SK-MEL-5 (cell line): ENCODE measurements at places on chromosomes 2 and 18. TPM values are rescaled to one million over a fixed set of nuclear protein-coding genes. Genes with fewer than 3 reads are reported as not detected.

The BUB1 gene
- total RNA-seq, result 51.9 and 52.6 TPM in 2 replicates

DNA sequence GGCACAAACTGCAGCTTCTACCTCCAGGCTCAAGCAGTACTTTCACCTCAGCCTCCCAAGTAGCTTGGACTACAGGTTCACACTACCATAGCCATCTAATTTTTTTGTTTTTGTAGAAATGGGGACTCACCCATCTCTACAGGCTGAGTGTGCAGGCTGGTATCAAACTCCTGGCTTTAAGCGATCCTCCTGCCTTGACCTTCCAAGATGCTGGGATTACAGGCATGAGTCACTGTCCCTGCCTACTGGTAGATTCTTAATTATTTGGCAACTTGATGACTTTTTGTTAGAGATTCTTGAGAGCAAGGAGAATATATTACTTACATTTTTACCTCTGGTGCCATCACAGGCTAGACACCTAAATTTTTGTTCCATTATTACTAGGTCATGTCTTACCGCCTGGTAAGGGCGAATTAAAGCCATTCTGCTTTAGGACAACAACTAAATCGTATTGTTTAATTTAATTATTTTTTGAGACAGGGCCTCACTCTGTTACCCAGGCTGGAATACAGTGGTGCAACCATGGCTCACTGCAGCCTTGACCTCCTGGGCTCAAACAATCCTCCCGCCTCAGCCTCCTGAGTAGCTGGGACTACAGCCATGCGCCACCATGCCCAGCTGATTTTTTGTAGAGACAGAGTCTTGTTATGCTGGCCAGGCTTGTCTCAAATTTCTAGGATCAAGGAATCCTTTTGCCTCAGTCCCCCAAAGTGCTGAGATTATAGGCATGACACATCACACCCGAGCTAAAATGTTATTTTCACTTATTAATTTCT is 15.7 kb downstream of the DYNC1I2 start:
- no peak for DNase-seq

- DNase-seq, result no peak
Observed at GRCh38 chr2:39994151-39994550, 215.1 kb upstream of the THUMPD2 start.

DNA sequence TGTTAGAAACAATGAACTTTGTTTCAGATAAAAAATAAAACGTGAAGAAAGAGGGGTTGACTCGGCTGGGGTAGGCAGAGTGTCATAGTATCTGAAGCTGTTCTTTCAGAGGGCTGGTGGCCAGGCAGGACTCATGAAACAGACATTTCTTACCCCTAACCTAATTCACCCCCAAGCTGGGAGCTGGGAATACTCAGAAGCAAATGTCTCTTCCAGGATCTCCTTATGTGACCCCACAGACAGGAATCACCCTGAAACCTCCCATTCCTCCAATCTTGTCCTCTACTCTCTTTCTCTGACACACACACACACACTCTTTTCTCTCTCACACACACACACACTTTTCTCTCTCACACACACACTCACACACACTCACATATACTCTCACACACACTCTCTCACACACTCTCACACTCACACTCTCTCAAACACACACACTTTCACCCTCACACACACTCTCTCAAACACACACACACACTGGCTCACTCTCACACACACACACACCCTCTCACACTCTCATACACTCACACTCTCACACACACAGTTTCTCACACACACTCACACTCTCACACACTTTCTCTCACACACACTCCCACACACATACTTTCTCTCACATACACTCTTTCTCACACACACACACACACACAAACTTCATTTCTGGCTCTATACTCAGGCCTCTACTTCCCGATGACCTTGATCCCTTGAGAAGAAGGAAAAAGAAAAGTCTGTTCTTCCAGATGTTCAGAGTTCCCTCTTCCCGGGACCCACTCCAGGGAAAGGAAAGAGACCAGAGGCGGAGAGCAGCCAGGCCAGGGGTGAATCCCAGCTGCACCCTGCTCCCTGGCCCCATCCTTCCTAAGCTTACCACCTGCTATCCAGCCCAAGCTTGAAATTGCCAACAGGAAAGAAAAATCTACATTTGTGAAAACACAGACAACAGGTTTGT is 167.7 kb downstream of the TXNL1 start:
- no peak for DNase-seq

DNA sequence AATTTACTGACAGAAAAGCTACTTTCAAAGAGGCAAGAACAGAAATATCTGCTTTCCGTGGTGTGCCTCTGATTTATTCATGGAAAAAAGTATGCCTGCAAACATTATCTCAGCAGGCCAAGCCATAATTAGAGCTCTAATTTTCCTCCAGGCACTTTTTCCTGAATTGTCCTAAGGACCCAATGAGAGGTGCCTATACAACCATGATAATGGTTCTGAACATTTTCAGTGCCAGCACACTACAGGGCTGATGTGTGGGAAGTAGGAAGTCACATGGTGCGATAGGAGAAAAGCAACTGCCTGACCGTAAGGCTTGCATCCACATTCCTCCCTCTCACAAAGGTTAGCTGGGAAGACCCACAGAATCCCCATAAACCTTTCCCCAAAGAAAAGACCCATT is 45.9 kb upstream of the EGR4 start:
- DNase-seq, result no peak

- DNase-seq, result no peak
Observed at GRCh38 chr2:209383212-209383611, 40.6 kb upstream of the MAP2 start.

DNA sequence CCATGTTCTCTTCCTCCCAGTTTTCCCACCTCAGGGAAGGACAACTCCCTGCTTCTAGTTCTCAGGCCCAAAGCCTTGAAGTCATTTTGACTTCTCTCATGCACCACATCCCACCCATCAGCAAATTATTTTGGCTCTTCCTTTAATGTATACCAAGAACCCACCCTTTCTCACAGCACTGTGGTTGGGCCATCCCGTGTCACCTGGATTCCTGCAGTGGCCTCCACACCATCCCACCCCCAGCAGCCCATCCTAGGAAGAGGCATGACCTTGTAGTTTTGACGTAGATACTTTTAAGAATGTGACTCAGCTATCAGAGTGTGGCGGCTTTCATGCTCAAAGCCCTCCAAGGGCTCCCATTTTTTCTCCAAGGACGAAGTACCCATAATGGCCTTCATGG is 25.6 kb upstream of the CCDC68 start:
- DNase-seq, result no peak

- DNase-seq, result no peak
Observed at GRCh38 chr2:152322222-152322621, 12.8 kb upstream of the FMNL2 start.

- DNase-seq, result no peak
Observed at GRCh38 chr2:45776160-45776955, 124.9 kb downstream of the PRKCE start.

GRCh38 chr18:3368193-3368592 is 81.8 kb upstream of the TGIF1 start:
- no peak for DNase-seq

DNA sequence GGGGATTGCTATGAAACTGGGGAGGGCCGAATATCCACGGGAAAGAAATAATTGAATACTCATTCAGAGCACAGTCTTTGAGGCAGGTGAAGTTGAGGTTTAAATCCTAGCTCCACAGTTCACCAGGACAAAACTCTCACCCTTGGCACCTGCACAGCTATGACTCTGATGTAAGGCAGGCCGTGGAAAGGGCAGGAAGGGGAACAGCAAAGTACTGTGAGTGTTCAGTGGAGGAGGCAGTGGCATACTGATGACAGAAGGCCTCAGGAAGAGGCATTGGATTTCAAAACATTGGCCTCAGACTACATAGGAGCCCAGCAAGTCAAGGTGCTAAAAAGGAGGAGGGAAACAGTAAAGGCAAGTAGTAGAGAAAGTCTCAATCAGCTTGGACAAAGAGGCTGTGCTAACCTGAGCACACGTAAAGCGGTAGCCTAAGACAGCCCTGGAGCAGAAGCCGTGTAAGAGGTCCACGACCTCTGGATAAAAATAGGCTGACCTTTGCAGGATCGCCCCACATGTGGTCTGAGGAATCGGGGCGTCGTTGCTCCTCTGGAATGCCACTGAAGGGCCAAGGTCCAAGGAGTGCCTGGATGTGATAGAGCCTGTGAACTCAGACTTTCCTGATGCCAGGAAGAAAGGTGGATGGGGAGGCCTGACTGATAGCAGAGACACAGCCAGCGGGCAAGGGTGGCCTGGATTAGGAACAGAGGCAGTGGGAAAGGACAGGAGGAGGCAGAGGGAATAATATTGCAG is 243.6 kb downstream of the PID1 start:
- no peak for DNase-seq

GRCh38 chr2:157259386-157259785 is 1.9 kb downstream of the GALNT5 start:
- DNase-seq, result no peak

GRCh38 chr2:129056959-129057317 is 738.3 kb upstream of the HS6ST1 start:
- DNase-seq, result no peak

DNA sequence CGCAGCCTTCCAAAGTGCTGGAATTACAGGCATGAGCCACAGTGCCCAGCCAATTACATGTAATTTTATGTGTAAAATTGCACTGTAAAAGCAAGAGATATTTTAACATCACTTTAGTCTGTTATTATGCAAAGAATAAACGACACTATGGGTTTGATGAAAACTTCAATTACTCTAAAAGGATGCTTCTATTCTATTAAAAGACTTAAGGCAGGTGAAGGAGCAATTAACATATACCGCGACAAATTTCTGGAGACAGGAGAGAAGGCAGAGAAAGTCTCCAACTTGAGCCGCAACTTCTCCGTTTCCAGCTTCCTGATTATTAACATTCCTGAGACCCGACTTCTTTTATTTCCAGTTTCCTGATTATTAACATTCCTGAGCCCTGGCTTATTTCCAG is 53.7 kb downstream of the FAM210A start:
- DNase-seq, result no peak
